ENCODE measurements at places on chromosomes 3 and 15. TPM values are rescaled to one million over a fixed set of nuclear protein-coding genes. Genes with fewer than 3 reads are reported as not detected.

The WDR76 gene
- polyA plus RNA-seq = 4.6 TPM

The BTBD1 gene
- 89.8 TPM for polyA plus RNA-seq

The DNAJA4 gene
- 2.5 TPM for polyA plus RNA-seq

The CILP gene
- polyA plus RNA-seq = 0.61 TPM

The EPHB3 gene
- 1.9 TPM for polyA plus RNA-seq

The PRSS50 gene
- not detected for polyA plus RNA-seq
